ENCODE measurements at places on chromosomes 2 and 18. TPM values are rescaled to one million over a fixed set of nuclear protein-coding genes. Genes with fewer than 3 reads are reported as not detected.

Gene MC2R
- not detected for total RNA-seq

Gene CCDC148
- 0.30 TPM for total RNA-seq

Gene STAMBP
- total RNA-seq: 37.4 TPM

Gene KYNU
- total RNA-seq: 0.67 TPM

Gene COL6A3
- 89.5 TPM for total RNA-seq

Gene PROKR1
- 0.08 TPM for total RNA-seq

Gene SERPINB3
- not detected for total RNA-seq

Gene OR6B2
- total RNA-seq: not detected

Gene SLC23A3
- 0.48 TPM for total RNA-seq

Gene OSR1
- total RNA-seq: 1.4 TPM

DNA sequence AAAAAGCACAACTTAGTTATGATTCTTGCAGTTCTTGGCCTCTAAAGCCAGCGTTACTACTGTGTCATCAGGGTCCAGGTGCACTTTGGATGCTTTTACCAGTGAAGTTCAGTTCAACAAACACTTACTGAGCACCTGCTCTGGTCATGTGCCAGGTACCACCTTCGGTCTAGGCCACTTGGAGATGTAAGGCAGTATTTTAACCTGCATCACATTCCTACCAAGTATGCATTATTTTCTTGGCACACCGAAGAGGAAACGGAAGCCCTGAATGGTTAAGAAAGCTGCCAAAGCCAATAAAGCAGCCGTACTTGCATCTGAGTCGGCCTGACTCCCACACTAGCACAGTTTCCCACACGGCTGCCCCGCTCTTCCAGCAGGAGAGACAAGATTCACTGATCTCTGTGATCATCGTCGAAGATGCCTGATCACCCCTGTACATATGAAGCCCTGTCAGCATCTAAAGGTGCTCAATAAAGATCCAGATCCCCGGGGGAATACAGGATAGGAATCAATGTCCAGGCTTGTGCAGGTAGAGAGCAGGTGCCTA is 427.1 kb downstream of the EIPR1 start:
- no peak for DNase-seq

DNA sequence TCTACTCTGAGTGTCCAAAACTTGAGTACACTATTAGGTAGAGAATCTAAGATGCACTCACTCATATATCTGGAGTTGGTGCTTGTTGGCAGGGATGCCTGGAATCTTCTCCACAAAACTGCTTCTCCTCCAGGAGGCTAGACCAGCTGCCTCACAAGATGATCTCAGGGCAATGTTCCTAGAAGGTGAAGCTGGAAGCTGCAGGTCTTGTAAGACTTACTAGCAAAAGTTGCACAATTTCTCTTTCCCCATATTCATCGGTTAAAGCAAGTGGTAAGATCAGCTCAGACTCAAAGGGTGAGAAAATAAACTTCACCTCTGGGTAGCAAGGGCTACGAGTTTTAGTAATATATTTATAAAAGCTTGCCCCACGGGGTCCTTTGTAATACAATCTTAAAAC is 454.4 kb upstream of the ACVR2A start:
- no peak for DNase-seq

DNA sequence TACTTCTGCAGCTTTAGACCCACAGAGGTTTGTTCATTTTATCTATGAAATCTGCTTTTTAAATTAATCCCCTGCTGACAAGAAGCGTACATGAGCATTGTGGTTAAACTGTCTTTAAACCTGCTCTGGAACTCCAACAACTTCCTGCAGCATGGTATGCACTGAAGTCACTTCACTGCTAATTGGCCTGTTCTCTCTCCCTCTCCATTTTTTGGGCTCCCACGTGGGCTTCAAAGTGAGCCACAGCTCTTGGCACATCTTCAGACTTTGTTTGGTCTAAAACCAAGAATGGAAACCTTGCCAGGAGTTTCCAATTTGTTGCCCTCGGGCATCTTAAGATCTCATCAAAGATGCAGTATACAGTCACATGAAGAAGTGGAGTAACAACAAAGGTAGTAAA is 311.4 kb downstream of the LRRTM1 start:
- no peak for DNase-seq

DNA sequence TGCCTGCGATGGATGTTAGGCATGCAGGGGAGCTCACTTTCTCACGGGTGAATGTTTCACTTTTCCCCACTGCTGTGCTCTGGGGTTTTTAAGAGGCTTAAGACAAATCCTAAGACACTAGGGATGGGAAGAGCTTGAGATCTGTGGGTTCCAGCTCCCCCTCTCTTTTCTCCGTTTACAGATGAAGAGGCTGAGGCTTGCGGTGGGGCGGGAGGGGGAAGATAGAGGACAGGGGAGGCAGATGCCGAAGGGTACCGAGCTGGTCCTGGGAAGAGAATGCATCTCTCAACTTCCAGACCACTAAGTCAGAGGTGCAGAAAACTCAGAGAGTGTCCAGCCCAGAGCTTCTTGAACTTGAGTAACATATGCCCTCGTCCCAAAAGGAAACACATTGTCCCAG is 8.2 kb upstream of the ATOH8 start:
- no peak for DNase-seq

DNA sequence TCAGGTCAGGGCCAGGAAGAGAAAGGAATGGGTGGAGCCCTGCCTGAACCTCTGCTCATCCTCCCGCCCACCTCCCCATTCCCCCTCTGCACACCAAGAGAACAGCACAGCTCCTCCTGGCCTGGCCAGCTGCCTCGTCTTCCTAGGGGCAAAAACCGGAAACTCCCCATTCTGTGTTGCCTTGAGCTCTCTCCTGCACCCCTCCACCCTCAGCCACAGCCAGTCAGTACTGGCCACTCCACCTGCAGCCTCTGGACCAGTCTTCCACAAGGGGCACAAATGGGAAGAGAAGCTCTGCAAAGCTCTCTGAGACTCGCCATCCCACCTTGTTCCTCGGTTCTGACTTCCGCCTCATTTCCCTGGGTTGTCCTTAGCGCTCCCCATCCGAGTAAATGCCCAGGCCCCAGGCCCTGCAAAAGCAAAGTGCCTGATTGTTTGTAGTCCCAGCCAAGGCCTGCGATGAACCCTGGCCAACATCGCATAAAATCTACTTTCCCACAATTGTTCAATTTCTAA is 39.3 kb upstream of the SLC35G4 start:
- DNase-seq: no peak

DNA sequence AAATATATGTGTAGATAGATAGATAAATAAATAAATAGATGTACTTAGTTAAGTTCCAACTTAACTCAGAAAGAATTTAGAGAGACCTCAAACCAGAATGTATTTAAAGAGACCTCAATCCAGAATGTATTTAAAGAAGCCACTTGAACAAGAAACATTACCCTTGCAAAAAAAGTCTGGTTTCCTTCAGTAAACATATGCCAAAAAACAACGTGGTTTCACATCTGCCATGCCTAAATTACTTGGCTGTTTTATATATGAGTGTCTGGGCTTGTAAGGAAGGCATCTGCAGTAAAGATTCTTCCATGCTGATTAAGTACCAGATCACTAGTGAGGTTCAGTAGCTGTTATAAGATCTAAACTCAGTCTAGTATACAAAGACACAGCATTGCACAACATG is 29.1 kb upstream of the RPE start:
- DNase-seq: no peak

GRCh38 chr2:32061973-32062861 is 1.1 kb upstream of the SPAST start:
- DNase-seq: no peak

- no peak for DNase-seq
Measured at GRCh38 chr2:151174127-151174526, 87.5 kb downstream of the RBM43 start.

GRCh38 chr2:226916669-226917068 is 80.8 kb downstream of the RHBDD1 start:
- DNase-seq: no peak

GRCh38 chr2:207516206-207516605 is 13.6 kb upstream of the CREB1 start:
- no peak for DNase-seq

- no peak for DNase-seq
Measured at GRCh38 chr2:229980431-229981184, 58.3 kb downstream of the FBXO36 start.

DNA sequence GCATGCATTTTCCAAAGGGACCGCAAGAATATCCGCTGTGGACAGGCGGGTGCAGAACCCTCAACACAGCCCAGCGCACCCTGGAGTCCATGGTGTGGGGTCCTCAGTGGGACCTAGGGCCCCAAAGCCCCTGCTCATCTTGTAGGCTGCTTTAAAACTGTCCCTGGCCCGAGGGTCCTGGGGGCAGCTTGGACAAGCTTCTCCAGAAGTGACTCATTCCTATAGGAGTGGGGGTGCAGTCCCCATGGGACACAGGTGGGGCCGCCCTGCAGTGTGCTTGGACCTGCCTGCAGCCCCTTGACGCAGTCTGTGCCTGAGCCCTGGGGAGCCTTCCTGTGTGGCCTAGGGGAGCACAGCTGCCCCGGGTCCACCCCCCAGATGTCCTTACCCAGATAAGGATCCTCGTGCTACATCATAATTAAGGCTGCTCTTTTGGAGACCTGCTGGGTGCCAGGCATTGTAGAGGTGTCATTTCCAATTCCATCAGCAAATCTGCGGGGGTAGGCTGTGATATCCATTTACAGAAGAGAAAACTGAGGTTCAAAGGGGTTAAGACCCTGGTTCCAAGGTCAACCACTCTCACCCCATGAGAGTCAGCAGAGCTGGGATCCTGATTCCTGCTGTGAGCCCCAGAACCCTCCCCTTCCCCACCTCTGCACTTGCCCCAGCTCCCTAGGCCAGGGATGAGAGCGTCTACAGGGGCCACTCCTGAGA is 1.7 kb upstream of the HS6ST1 start:
- no peak for DNase-seq

DNA sequence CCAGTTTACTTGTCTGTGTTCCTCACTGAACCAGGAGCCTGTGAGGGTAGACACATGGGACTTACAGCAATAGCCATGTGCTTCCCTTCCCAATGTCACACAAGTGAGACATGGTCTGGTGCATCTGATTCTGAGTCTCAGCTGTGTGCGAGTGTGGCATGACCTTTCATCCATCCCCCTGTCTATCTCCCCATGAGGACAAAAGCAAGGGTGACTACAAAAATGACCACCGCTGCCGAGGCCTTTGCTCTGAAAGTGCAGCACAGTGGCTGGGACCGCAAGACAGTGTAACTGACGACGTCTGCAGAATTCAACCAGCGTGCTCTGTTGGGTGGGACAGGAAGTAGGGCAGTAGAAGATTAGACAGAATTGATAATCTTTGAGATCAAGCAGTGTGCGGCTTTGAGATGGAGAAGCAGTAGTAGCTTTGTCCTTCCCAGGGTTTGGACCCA is 50.5 kb downstream of the RAB31 start:
- no peak for DNase-seq

DNA sequence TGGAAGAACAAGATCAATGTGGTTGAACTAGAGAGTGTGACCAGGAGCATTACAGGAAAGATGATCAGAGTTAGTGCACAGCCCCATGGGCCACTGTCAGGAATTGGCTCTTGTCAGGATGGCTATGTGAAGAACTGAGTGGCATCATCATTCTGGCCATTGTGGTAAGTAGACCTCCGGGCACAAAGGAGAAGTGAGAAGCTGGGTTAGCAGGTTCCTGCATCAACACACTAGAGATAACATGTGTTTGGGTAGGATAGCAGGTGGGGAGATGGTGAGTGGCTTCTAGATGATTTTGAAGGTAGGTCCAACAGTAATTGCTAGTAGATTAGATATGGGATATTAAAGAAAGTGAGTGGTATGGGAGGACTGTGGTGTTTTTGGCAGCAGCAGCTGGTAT is 408.2 kb downstream of the TSN start:
- DNase-seq: no peak

DNA sequence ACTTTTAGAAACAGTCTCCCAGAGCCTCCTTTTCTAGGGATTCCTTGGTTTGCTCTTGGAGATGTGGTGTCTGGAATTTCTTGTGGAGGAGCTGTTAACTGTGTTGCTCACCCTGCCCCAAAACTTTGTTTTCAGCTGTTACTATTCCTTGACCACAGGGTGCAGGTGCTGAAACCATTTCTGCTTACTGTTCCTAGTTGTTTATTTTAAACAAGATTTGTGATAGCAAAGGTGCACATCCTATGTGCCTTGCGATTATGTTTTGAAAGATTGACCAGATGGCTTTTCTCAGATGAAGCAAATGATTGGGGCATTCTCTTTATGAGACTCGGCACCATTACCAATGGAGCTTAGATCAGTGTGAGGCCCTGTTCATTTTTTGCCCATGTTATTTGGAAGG is 111.2 kb downstream of the RAB3GAP1 start:
- DNase-seq: no peak

DNA sequence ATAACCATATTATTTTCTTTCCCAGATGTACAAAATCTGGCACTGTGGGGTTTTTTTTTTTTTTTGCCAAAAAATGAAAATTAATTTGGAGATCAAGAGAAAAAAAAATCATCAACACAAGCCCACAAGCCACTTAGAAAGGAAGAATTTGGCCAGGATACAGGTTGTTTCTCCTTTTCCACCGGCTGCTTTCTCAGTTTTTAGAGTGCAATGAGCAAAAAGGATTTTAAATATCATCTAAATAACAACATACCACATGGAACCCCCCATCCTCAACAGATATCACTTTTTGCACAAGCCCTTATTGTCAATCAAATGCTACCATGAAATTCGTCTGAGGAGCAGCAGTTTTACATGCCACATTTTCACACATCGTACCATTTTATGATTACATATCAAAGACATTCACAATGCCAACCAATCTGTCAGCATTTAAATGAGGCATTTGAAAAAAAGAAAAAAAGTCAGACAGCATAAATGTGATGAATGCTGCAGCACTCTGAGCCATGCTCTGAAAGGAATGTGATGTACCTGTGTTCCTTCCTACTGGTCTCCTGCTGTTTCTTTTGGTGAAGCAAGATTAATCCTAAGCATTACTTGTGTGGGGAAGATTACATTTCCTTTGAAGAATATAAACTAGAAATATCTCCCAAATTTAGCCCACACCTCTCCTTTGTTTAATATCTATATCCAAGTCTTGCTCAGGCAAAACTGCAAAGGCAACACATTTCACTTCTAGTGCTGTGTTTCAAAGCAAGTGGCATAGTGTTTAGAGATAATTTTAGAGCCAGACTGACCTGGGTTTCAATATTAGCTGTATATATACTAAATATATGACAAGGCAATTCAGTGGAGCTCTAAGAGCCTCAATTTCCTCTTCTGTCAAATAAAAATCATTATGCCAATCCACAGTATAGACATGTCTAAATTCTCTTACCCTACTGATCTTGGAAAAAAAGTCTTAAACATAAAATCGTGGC is 391.3 kb downstream of the CMPK2 start:
- DNase-seq: no peak

- no peak for DNase-seq
Measured at GRCh38 chr2:209253544-209253943, 170.3 kb upstream of the MAP2 start.

DNA sequence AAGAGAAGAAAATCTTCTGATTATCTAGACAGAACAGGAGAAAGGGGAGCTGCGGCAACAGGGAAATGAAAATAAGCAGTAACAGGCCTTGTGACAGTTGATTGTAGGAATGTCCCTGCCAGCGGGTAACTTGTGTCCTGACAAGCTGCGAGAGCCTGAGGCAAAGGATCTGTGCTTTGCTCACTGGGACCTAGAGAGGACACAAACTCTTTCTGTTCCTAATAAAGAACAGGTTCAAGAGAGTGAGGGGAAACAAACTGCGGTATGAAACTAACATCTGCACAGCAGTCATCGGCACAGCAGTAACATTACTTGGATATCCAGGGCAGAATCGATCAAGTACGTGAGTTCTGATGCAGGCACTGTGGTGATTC is 103.7 kb upstream of the THOC1 start:
- no peak for DNase-seq
